CD4-positive, alpha-beta T cell treated with Interferon alpha-2 for 1 hour (primary cell): ENCODE measurements at places on chromosomes 2 and 18.

DNA sequence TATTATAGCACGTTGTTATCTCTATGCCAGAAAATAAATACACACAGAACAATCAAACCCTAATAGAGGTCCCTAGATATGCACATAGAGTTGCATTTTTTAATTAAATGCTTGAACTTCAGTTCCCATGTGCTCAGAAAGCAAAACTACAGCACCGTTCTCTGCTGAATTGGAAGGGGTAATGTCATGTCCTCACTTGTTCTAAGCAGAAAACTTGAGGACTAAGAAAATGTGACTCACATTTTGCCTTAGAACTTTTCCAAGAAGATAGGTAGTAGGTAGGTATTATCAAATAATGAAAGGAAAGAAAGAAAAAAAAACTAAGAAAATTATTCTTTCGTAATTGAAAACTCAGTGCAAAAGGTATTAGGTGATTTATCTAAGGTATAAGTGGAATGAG is 607.3 kb downstream of the ERBB4 start:
- DNase-seq, result no peak

DNA sequence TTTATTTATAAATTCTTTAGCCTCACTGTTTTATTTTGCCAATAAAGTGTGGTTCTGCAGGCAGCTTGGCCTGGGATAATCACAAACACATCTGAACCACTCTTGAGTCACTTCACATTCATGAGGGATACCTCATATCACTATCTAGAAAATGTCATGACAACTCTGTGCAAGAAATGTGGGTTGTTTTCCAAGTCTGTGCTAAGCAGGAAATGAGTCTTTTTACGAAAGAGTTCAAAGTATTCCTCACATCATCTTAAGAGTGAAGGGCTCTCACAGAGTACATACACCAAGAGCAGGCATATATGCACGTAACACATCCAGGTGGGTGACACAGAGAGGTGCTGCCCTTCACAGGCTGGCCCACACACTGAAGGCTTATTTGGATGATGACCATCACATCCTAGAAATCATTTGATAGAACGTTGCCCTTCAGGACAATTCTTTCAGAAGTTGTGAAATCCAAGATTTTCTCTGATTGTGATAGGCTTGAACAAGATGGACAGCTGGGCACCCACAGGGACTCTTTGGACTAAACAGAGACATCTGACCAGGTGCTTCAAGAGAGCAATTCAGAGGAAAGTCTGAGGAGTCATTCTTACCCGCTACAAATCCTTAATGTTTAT is 811.1 kb upstream of the LRATD1 start:
- no peak for DNase-seq

- no peak for DNase-seq
Measured at GRCh38 chr2:20291106-20291564, 59.5 kb downstream of the PUM2 start.

DNA sequence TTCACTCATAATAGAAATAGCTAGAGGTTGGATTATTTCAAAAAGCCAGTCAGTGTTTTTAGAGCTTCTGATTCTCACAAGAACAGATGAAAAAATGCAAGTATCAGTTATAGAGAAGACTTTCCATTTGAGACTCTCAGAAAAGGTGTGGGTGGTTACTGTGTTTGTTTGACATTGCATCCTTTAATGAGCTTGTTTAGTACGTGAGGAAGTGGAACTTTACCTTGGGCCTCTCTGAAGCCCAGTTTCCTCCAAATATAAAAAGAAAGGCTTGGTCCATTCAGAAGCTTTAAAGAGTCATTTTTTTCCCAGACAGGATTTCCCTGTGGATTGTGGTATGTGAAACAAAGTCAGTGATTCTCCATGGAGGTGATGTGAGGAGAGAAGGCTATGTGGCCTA is 89.9 kb upstream of the RANBP2 start:
- no peak for DNase-seq

DNA sequence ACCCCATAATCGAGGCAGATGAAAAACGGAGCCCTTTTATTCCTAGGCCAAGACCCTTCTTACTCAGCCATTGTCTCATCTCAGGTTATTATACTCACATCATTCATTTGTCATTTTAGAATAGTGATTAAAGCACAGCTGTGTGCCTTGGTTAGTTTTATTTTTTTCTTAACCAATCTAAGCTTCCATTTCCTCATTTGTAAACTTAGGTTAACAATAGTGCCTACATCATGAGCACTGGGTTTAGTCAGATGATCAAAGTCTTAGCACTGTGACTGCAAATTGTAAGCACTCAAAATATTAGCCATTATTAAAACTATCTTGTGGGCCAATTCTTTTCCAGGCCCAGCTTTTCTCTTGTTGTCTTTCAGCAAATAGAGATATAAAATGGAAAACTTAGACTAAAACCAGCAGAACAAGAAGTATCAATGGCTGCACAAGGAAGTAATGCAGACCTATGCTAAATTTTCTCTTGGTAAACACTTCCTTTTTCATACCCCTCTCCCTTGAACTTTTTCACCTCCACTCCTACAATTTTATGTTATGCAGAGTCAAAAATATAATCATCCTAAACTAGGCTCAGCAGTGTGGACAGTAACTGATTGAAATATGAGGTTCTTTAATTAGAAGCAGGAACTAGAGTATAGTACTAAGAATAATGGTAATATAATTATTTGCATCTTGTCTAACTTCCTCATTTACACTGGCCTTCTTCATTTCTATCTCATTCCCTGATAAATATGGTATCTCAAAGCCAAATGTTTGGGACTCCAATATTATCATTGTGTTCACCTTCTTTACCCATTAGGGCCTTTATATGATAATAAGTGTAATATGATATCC is 21.5 kb upstream of the GALNT3 start:
- no peak for DNase-seq

DNA sequence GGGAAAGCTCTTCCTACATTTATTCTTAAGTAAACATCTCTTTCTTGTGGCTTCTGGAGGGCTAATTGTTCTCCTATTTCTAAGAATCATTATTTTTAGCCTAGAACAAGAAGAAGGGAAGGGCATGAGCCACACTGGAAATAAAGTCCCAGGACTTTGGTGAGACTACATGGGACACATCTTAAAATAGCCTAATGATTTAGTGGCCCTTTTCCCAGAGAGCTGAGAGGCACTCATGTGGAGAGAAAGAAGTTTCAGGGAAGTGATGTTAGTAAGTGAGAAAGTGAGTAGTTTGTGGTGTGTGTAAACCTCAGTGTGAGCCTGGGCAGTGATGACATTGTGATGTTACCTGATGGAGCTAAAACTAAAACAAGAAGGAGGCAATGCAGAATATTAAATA is 14.6 kb downstream of the ITGA4 start:
- DNase-seq, result peak; percentile 58

- no peak for DNase-seq
Measured at GRCh38 chr2:146388757-146389156, 1456.1 kb upstream of the ACVR2A start.

DNA sequence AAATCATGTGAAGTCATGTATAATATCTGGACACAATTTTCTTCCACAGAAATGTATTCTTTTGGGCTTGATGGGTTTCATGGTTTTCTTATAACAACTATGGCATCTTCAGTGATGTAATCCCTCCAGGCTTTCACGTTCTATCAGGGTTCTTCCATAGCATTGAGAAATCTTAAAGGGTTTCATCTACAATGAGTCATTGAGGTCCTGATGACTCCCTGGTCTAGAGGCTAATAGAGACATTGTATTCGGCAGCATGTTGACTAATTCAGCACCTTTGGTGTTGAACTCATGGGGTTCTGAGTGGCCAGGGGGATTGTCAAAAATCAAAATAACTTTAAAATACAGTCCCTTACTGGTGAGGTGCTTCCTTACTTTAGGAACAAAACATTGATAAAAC is 614.0 kb upstream of the CRIM1 start:
- DNase-seq, result no peak

- DNase-seq, result no peak
Measured at GRCh38 chr2:5453220-5454050, 238.7 kb upstream of the SOX11 start.

GRCh38 chr2:217890445-217890844 is 112.3 kb downstream of the TNS1 start:
- DNase-seq, result no peak
